Hindlimb muscle (tissue), 1 donor: ENCODE measurements at places on chromosomes 7 and 10. TPM values are rescaled to one million over a fixed set of nuclear protein-coding genes. Genes with fewer than 3 reads are reported as not detected.

GRCh38 chr7:20153999-20154398 is 63.2 kb downstream of the MACC1 start:
- DNase-seq = no peak

The HTR7 gene
- polyA plus RNA-seq = 0.36 TPM

The MICALL2 gene
- 7.4 TPM for polyA plus RNA-seq

GRCh38 chr7:130277763-130278643 is 11.3 kb downstream of the CPA2 start:
- DNase-seq = peak; percentile 80

- no peak for DNase-seq
Measured at GRCh38 chr10:43078986-43079273, 2.1 kb downstream of the RET start.

DNA sequence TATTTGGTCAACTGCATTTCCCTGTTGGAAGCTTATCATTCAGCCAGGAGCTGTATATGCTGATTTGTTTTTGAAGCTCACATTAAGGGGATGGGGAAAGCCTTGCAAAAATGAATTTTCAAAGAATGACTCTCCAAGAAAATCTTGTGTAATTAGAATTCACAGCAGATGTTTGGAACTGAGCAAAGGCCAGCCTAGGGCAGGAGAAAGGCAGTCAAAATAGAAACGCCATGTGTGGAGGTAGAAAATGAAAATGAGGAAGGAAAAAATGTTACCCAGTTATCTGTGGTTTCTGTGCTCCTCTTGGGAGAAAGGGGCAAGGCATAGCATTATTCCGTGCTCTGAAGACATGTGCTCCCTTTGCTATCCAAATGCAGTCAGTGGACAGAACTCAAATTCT is 93.5 kb downstream of the NRP1 start:
- DNase-seq = no peak

- no peak for DNase-seq
Measured at GRCh38 chr7:32074787-32075585, 4.8 kb upstream of the PDE1C start.

DNA sequence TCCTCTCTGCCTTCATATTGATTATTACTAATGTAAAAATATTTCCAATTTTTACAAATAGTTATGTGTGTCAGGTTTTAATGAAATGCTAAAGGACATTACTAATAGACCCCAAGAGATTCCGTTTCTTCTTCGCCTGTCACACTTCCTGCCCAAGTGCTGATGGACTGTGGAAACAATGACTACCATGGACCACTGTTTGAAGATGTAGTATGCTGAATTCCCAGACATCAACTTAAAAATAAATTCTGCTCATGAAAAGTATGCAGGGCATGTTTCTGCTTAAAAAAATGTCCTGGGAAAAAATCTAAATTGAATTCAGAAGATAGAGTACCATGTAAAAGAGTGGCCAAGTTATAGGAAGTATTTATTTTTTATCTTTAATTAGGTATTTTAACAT is 52.1 kb downstream of the ST7 start:
- DNase-seq = no peak

DNA sequence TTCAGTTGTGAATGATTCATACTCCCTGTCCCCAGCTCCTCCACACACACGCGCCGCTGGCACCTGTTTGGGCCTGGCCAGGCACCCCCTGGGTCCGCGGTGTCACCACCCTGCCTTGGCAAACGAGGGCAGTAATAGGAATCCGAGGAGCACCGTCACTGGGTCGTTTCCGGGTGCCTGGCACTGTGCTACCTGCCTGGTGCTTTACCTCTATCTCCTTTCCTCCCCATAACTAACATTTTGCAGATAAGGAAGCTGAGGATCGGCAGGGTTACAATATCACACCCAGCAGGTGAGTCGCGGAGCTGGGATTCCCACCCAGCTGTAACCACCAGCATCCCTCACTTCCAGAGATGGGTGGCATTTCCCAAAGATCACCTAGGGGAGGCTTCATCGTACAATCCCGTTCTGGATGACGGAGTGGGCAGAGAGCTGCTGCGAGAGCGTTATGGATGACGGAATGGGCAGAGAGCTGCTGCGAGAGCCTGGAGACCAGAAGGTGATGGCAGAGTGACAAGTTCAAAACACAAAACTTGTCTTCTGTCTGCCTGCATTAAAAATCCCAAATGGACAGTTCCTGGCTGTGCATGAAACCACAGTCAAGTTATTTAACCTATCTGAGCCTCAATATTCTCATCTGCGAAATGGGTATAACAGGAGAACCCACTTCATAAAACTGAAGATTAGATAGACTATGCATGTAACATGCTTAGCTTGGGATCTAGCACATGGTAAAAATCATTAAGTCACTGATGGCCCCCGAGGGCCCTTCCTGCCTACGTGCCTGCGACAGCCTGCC is 1.1 kb upstream of the HSPA12A start:
- no peak for DNase-seq

DNA sequence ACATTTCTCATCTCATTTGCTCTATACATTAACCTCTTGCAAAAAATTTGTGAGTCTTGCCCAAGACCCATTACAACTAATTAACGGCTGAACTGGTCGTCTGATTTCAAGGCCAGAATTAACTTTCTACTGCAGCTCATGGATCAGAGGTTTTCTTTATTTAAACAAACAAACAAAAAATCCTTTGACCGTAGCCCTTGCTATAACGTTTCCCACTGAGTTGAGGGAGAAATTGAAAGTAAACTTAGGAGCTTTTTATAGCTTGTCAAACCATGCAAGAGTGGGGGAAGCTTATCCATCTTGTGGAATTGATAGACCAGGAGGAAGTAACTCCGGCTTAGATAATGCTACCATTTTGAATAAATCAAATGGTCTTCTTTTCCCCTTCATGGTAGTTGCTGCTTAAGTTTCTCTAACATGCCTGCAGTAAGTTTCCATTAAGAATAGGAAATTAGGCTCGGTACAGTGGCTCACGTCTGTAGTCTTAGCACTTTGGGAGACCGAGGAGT is 3.3 kb downstream of the SRGN start:
- DNase-seq = no peak

- DNase-seq = no peak
Measured at GRCh38 chr10:132607961-132608495, 70.4 kb downstream of the INPP5A start.

DNA sequence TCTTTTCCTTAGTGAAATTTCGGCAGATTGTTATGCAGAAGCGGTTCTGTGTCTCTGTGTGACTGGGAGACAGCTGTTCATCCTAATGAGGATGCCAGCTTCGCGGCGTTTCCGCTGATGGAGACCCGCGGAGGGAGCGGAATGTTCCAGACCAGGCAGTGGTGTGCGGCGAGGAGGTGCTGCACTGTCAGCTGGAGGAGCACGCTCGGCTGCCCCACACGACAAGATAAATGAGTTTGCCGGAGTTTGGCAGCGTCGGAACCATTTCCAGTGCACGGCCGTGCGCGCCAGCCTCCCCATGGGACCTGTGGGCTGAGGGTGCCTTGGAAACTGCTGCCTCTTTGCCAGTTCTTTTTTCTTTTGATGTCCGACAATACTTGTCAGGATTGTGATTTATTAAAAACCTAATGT is 64.6 kb downstream of the WDR37 start:
- DNase-seq = no peak
